DMS153 (cell line): ENCODE measurements at places on chromosomes 13 and 19.
A peak's percentile ranks its signal among the peaks of the same experiment; 100 is the strongest.

- no peak for DNase-seq
Observed at GRCh38 chr19:32123355-32123940, 222.0 kb upstream of the ZNF507 start.

- DNase-seq = no peak
Observed at GRCh38 chr19:15466851-15467733, 2.7 kb upstream of the RASAL3 start.

GRCh38 chr13:102651892-102652291 lies 43.0 kb downstream of the METTL21C start:
- no peak for DNase-seq

DNA sequence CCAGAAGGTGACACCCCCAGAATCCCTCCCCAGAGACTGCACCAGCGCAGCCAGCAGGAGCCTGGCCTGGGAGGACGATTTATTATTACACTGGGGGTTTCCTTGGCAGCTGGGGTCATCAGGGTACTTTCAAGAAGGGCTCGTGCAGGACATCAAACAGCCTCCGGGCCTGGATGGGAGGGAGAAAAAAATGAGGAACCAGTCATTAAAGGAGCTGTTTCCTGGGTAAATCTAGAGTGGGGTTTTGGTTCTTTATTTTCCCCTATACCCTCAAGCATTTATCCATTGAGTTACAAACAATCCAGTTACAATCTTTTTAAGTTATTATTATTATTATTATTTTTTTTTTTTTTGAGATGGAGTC lies 3.1 kb downstream of the POLR1G start:
- no peak for DNase-seq

DNA sequence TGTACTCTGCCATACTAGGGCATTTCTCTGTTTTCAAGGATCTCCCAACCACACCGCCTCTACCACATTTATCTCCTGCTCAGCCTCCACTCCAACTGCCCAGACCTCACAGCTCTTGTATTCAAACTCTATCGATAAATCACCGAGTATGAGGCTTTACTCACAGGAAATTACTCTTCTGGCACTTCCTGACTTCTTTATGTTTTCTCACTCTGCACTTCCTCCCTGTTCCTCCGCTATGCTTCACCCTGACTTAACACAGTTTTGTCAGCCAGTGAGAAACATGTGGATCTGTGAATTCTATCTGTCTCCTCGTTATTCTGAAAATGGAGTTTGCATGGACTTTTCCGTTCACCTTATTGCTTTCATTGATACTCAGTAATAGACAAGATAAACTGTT lies 2.6 kb upstream of the CARD8 start:
- no peak for DNase-seq

GRCh38 chr13:61563645-61564044 lies 148.0 kb upstream of the PCDH20 start:
- no peak for DNase-seq

- DNase-seq = no peak
Observed at GRCh38 chr19:54197121-54197520, 3.5 kb upstream of the RPS9 start.

GRCh38 chr13:112137144-112137543 lies 70.2 kb downstream of the SOX1 start:
- no peak for DNase-seq

DNA sequence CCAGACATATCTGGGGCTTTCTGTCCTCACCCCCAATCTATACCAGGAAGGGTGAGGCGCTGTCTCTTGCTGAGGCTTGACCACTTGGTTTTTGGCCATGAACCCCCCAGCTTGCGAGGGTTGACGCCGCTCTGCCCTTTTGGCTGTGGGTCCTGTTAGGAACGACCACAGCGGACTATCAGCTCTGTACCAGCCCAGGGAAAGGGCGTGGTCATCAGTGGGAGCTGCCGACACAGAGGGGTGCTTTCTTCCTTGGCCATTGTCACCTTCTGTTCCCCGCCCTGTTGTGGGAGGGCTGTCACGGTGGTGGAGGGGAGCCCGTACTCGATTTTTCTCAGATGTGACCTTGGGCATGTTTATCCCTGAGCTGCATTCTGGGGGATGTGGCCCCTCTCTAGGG lies 5.7 kb downstream of the DCAF15 start:
- no peak for DNase-seq

GRCh38 chr13:31891472-31891871 lies 140.1 kb upstream of the FRY start:
- DNase-seq = no peak

- no peak for DNase-seq
Observed at GRCh38 chr13:24709186-24709913, 29.1 kb downstream of the ATP12A start.

DNA sequence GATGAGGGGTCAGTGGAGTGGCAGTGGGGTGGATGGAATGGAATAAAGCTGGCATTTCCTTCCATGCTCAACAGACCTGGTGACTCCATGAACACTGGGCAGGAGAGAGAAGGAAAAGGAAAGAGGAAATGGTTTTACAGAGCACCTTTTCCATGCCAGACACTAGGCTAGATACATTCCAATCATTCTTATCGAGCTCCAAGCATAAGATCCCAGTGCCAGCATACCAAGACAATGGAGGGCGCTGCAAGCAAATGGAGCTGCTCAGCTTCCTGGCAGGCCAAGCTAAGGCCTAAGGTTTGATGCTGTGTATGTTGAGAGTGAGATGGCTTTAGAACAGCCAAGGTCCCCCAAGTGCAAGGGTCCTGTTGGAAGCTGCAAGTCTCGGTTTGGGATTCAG lies 113.2 kb downstream of the HSPH1 start:
- no peak for DNase-seq

DNA sequence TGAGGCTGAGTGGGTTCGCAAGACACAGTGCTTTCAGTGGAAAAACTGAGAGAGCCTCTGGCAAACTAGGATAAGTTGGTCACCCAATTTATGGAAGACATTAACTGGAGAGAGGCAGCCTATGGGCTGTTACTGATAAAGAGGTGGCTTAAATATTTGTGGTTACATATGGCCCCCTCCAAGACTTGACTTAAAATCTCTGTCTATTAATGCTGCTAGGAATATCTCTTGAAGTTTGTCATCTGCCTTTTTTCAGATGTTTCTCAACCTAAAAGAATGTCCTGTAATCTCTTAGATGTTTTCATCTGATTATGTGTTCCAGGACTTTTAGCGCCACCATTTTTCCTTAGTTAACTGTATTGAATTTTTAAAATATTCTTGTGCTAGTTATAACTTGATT lies 54.6 kb downstream of the NAA16 start:
- no peak for DNase-seq

DNA sequence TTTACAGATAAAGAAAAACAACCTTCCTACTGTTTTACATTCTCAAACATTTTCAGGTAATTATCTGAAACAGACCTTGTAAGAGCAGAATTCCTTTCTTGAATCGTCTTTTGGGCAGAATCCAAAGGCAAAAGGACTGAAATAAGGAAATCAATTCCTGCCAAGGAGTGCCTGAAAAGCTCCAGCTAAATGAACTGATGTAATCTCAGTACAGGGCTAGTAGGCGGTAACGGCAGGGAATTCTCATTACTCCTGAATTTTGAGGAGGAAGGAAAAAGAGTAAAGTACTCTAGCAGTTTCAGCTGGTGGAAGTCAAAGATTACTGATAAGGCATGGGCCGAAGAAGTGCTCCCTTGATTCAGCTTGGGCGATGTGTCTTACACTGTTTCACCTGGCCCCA lies 168.4 kb downstream of the PCDH9 start:
- DNase-seq = no peak

DNA sequence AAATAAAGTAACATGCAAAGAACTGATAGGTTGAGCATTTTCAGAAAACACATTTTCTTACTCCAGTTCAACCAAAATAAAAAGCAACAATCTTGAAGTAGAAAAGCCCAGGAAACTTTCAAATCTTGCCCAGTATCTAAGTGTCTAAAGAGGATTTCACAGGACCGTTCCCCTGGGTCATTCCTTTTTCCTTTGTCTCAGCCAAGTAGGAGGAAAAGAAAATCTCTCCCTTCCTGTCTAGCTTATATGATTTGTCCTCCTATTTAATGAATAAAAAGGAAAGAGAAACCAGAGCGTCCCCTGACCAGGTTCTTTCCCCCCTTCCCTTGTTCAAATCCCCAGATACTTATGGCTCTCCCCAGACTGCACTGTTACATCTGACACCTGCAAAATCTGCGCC lies 248.0 kb downstream of the KCTD12 start:
- DNase-seq = no peak

DNA sequence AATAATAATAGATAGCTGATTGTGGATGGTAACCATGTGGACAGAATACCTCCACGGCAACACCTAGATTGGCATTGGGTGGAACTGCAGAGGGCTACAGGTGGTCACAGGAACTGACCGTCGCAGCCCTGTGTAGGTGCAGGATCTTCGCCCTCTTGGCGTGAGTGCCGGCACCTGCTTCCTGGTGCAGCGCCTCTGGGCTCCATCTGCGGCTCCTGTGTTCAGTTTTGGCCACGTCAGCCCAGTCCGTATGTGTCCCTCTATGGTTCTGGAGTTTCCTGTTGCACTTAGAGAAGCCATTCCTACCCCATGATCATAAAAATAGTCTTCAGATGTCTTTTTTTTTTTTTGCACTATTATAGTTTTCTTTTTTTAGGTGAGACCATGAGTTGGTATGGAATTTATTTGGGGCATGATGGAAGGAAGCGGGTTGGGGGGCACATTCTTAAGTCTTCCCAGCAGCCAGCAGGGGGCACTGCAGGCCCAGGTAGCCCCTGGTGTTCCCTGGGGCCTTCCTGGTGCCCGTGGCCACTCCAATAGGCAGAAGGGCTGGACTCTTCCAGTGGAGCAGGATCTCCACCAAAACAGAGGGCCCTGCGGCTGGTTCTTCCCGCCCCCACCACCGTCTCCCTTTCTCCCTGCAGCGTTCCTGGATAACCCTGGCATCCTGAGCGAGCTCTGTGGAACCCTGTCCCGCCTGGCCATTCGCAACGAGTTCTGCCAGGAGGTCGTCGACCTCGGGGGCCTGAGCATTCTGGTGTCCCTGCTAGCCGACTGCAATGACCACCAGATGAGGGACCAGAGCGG lies 10.1 kb upstream of the SLC25A42 start:
- no peak for DNase-seq

DNA sequence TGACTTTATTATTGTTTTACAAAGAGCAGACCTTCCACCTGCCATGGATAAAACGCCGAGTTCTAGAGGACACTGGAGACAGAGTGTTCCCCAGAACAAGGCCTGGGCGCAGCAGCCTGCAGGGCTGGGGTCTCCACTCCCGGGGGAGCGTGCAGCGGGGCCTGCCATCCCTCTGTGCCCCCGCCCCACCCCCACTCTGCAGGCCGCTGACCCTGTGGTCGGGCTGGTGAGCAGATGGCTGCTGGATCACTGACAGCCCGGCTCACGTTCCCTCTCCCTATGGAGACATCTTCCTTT lies 8.6 kb upstream of the PTBP1 start:
- DNase-seq = no peak

DNA sequence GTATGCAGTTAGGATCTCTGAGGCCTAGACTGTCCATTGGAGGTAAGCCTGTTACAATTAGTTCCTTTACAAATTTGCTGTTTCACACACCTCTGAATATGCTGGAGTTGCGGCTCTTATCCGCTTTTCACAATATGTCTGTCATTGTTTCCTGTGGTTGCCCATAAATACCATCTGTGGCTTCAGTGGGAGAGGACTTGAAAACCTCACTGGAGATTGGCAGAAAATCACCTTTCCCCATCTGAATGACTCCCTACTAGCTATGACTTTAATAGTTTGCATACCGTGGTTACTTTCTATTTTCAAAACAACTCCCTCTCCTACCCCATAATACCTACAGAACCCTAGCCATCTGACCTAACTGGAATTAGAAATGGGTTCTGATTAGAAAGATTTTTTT lies 454.3 kb downstream of the PCDH17 start:
- DNase-seq = no peak

- DNase-seq = no peak
Observed at GRCh38 chr13:109301726-109302125, 484.7 kb downstream of the IRS2 start.

- no peak for DNase-seq
Observed at GRCh38 chr13:101473458-101473857, 21.0 kb downstream of the ITGBL1 start.

- no peak for DNase-seq
Observed at GRCh38 chr13:23793711-23794110, 95.5 kb downstream of the MIPEP start.

DNA sequence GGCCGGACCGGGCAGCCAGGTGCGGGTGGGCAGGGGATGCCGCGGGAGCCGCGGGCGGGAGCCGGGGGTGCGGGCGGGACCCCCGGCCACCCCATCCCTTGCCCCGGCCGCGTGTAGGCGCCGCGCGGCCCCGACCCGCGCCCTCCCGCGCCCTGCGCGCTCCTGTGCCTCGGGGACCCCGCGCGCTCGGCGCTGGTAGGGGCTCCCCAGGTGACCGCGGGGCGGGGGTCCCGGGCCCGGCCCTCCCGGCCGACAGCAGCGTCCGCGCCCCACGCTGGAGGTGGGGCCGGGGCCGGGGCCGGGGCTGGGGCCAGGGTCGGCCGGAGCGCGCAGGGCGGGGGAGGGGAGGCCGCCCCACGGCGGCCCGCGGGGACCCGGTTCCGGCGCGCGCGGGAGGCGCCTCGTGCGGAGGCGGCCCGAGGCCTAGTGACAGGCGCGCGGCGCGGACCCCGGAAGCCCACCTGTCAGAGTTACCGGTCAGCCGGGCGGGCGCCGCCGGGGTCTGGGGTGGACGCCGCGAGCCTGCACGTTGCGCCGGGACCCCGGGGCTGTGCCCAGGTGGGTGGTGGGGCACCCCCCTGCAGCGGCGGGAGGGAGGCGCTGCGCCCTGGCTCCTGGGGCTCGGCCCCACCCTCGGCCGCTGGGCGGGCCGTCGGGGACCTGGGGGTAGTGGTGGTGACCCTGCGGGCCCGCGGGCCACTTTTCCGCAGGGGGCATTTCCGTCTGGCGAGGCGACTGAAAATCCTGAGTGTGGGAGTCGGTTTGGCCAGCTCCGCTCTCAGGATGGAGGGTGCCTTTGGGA lies 518 bp downstream of the TFDP1 start:
- no peak for DNase-seq

GRCh38 chr13:93942016-93942415 lies 537.5 kb downstream of the DCT start:
- no peak for DNase-seq

- DNase-seq = peak; percentile 78
Observed at GRCh38 chr19:45455707-45456499, 11.9 kb upstream of the FOSB start.

- DNase-seq = no peak
Observed at GRCh38 chr19:43779820-43780219, 953 bp downstream of the KCNN4 start.

- peak; percentile 32 for DNase-seq
Observed at GRCh38 chr19:41641879-41642485, 15.1 kb upstream of the CEACAM4 start.

DNA sequence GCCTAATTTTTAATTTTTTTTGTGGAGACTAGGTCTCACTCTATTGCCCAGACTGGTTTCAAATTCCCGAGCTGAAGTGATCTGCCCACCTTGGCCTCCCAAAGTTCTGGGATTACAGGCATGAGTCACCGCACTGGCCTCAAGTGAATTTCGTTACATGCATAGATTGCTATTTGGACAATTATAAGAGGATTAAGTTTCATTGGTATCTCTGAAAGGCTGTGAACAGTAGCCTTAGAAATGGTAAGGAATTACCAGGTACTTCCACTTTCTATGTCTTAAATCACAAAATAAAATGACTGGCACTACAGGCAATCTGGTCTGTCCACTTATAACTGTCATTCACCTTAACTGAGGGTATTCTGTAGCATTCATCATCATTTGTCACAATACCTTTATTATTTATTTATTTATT lies 2.9 kb upstream of the CCDC9 start:
- DNase-seq = no peak
